ENCODE measurements at places on chromosomes 12 and 14. TPM values are rescaled to one million over a fixed set of nuclear protein-coding genes. Genes with fewer than 3 reads are reported as not detected.

DNA sequence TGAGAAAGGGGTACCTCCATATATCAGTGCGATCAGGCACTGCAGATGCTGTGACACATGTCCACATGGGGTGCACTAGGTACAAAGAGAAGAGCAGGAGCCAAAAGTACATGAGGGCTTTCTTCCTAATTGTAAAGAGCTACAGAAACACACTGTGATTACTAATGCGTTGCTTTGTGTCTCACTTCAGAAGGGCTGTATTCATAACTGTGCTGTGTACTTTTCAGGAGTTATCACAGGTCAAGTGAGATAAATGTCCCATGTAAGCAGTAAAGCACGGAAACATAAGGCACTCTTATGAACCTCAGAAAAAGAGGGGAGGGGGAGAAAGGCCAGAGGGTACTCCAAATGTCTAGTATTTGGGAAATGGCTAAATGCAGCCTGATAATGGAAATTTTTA lies 10.6 kb downstream of the SPRING1 start:
- DNase-seq, result no peak

DNA sequence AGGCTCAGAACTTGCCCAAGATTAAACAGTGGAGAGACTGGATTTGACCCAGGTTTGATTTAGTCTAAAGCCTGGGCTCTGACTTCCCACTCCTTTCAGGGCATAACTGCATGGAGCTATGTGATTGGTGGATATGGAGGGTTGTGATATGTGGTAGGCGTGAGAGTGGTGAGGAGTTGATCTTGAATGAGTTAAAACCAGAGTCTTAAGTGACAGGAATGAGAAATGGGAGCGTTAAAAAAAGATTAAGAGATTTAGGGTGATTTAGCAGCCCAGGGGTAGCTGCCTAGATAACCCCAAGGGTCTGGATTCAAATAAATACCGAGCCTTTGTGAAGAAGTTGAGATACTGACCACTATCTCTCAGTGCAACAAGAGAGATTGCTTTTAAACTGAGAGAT lies 8.4 kb downstream of the SYNDIG1L start:
- DNase-seq, result no peak

GRCh38 chr14:85921241-85921640 lies 391.3 kb downstream of the FLRT2 start:
- no peak for DNase-seq

Gene LALBA
- not detected for polyA plus RNA-seq

DNA sequence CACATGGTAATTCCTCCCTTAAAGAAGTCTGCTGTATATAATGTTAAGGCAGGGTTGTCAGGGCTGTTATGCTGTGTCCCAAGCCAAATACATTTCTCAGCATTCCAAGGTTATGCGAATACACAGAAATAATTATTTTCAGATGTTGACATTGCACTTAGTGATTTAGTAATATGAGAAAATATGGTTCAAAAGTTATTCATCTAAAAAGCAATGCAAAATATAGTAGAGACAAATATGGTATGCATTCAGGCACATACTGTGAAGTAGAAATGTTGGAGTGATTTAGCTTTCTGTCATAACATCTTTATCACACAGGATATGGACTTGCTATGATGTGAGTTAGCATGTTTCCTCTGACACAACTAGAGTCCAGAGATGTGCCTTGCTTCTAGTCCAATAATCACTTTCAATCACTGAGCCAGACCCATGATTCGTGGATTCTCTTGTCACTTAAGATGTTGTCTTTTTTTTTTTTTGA lies 70.0 kb downstream of the PDE3A start:
- DNase-seq, result no peak

GRCh38 chr14:83485591-83485990 lies 1951.9 kb upstream of the SEL1L start:
- DNase-seq, result no peak

Gene SELPLG
- 8.1 TPM for polyA plus RNA-seq

- DNase-seq, result no peak
Observed at GRCh38 chr12:72077111-72077820, 138.6 kb downstream of the TPH2 start.

Gene BATF
- polyA plus RNA-seq, result not detected

Gene BEST3
- not detected for polyA plus RNA-seq

- DNase-seq, result no peak
Observed at GRCh38 chr14:68396461-68396860, 396.4 kb downstream of the ZFP36L1 start.

DNA sequence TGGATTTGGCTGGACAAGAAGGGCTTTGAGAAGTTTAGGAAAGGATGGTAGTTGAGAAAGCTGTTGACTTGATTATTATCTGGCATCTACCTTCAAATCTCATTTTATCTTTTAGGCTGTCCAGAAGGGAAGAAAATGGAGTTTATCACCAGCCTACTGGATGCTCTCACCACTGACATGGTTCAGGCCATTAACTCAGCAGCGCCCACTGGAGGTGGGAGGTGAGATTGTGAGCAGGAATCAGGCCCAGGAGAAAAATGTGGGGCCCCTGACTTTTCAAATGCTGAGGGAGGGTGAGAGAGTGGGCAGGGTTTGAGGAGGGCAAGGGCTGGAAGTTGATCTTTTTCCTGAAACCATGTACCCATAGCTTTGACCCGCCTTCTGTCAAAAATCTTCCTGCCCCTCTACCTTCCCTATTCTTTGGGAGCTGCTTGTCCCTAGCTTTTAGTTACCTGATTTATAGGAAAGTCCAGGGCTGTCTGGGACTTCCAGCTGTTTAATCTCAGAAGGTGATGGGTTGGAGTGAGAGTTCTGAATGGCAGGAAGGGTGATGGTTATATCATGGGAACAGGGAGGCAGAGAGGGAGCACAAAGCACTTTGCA lies 134.2 kb downstream of the SMOC1 start:
- DNase-seq, result no peak

- DNase-seq, result no peak
Observed at GRCh38 chr14:90456551-90456950, 59.7 kb downstream of the CALM1 start.

Gene WSB2
- polyA plus RNA-seq, result 156 TPM

DNA sequence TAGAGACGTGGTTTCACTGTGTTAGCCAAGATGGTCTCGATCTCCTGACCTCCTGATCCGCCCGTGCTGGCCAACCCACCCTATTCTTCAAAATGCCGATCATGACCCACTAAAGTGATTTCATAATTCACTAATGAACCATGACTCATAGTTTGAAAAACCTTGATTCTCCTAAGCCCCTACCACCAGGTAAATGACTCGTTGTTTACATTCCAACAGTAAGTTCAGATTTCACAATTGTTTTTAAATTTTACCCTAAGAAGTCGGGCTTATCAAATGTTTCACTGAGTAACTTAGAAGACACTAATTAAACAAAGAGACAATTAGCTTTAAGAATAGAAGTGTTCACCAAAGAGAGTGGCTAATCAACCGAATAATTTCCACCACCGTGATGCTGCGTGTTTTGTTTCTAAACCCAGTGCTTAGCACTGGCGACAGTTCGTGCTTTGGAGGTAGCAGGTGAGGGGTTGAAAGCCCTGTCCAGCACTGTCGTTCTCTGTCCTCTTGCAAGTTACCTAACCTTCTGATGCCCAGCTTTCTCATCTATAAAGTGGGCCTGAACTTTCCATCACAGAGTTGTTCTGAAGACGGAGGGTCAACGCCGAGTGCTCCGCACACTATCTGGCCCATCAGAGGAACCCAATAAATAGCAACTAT lies 136.5 kb downstream of the NTF3 start:
- DNase-seq, result no peak

DNA sequence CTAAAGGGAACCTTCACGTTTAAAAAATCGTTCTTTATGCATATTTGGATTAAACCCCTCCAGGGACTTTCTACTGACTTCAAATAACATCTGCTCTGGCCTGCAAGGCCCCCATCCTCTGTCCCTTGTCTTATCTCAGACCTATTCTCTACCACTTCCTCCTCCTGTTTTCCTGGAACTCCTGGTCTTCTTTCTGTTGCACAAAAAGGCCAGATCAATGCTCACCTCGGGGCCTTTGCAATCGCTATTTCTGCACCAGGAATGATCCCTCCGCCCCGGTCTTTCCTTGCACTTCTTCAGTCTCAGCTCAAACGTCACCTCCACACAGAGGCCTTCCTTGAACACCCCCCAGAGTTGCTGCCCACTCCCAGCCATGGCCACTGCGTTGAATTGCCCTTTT lies 57.6 kb upstream of the BEGAIN start:
- no peak for DNase-seq

- DNase-seq, result no peak
Observed at GRCh38 chr12:55051197-55051947, 31.6 kb downstream of the NEUROD4 start.

Gene LUM
- polyA plus RNA-seq, result 677 TPM

Gene ESPL1
- polyA plus RNA-seq, result 7.3 TPM

DNA sequence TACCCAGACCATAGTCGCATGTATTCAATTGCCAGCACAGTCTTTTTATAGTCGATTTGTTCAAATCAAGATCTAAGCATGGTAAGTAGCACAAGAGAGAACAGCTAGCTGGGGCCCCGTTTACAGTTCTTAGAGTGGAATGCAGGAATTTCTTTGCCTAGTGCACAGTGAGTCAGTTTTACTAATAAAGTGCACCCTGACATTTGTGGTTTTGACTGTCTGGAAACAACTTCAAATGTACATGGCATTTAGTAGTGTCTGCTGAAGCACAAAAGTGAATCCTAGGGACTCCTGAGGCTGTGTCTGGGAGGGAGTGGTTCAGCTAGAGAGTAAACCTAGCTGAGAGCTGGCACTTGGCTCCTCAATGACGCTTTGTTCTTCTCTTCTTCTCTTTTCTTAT lies 64.9 kb downstream of the TMX1 start:
- peak; percentile 95 for DNase-seq

DNA sequence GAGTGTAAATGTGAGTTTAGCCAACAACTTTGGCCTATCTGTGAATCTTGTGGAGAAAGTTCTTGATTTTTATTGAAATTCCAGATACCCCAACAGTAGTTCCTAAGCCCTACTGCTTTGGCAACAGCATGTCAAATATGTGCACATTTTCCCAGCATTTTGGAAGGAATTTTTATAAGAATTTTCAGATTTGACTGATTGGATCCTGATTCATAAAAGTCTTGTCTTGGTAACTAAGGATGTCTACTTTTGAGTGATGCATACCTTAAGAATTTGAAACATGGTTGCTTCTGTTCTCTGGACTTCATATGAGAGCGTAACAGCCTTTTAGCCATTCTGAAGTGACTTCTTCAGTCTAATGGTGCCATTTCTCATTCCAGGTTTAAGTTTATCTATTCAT lies 106.7 kb downstream of the ANO4 start:
- peak; percentile 7 for DNase-seq

DNA sequence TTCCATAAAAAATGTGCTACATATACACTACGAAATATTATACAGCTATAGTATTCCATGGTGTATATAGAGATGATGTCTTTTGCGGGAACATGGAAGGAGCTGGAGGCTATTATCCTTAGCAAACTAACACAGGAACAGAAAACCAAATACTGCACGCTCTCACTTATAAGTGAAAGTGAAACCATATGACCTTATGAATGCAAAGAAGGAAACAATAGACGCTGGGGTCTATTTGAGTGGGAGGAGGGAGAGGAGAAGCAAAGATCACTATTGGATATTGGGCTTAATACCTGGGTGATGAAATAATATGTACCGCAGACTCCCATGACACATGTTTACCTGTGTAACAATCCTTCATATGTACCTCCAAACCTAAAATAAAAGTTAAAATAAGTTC lies 142.8 kb downstream of the LRFN5 start:
- no peak for DNase-seq

All from BJ (cell line).